ENCODE measurements at places on chromosomes 1 and 21. TPM values are rescaled to one million over a fixed set of nuclear protein-coding genes. Genes with fewer than 3 reads are reported as not detected.

GRCh38 chr1:110051262-110051648 is 16.8 kb downstream of the STRIP1 start:
- H3K27me3 ChIP-seq = no peaks in the 10 kb centered on the region
- no peak overlapping the region for H3K4me3 ChIP-seq
- no peaks in the 10 kb centered on the region for H3K36me3 ChIP-seq
- no peak overlapping the region for H3K27ac ChIP-seq
- DNase-seq = no peak
- H3K4me1 ChIP-seq = peaks cover 8% of the 10 kb centered on the region

- no peak overlapping the region for H3K4me3 ChIP-seq
- peaks cover 16% of the 10 kb centered on the region for H3K27me3 ChIP-seq
- no peak overlapping the region for H3K27ac ChIP-seq
- H3K36me3 ChIP-seq = no peaks in the 10 kb centered on the region
- H3K4me1 ChIP-seq = peaks cover 22% of the 10 kb centered on the region
These were observed 90.5 kb downstream of the NMNAT2 start for GRCh38 chr1:183327434-183328290.

GRCh38 chr1:29761159-29761928 is 525.0 kb downstream of the PTPRU start:
- no peak overlapping the region for H3K4me3 ChIP-seq
- no peak for DNase-seq
- no peak overlapping the region for H3K27ac ChIP-seq

- DNase-seq = no peak
- H3K27ac ChIP-seq = no peak overlapping the region
- no peaks in the 10 kb centered on the region for H3K27me3 ChIP-seq
- no peak overlapping the region for H3K4me3 ChIP-seq
These were observed 988.8 kb upstream of the B3GALT2 start for GRCh38 chr1:194175251-194175650.

- peaks cover 1% of the 10 kb centered on the region for H3K27me3 ChIP-seq
- no peaks in the 10 kb centered on the region for H3K4me1 ChIP-seq
These were observed 32.3 kb upstream of the ABCG1 start for GRCh38 chr21:42186591-42186990.

DNA sequence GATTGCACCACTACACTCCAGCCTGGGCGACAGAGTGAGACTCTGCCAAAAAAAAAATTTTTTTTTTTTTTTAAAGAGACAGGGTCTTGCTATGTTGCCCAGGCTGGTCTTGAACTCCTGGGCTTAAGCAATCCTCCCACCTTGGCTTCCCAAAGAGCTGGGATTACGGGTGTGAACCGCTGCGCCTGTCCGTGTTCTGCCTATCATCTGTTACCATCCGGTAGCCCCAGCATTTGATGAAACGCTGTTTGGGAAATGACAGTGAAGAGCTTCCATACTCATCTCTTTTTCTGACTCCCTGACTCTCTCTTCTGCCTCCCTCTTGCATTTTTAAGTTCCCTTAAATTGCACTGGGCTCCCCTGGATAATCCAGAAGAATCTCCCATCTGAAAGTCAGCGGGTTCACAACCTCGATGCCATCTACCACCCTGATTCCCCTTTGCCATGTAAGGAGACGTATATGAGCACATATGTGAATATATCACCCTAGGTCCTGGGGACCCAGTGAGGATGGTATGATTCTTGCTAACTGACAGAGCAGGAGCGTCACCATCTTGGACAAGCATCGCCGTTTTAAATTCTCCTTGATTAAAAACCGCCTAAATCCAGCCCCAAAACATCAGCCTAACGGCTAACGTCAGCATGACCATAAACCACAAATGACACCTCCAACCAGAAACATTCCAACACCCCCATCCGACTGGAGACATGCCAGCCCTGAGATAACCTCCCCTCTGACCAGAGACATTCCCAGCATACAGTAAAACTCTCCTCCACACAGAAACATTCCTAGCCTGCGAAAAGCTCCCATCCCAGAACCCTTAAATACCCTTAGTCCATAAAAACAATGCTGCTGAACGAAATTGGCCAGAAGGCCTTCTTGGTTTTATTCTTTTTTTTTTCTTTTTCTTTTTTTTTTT is 12.4 kb downstream of the TNFRSF8 start:
- H3K27me3 ChIP-seq = peaks cover 5% of the 10 kb centered on the region
- peaks cover 12% of the 10 kb centered on the region for H3K36me3 ChIP-seq
- no peaks in the 10 kb centered on the region for H3K4me1 ChIP-seq
- no peak overlapping the region for H3K27ac ChIP-seq
- DNase-seq = no peak

GRCh38 chr1:151619489-151620093 is 7.7 kb downstream of the SNX27 start:
- no peak for DNase-seq
- no peak overlapping the region for H3K27ac ChIP-seq
- H3K36me3 ChIP-seq = no peaks in the 10 kb centered on the region
- H3K4me1 ChIP-seq = peaks cover 12% of the 10 kb centered on the region
- H3K4me3 ChIP-seq = no peak overlapping the region
- no peaks in the 10 kb centered on the region for H3K27me3 ChIP-seq

GRCh38 chr1:224433701-224434672 is 610 bp downstream of the WDR26 start:
- peaks cover 8% of the 10 kb centered on the region for H3K27me3 ChIP-seq
- peak overlapping the region; percentile 98 for H3K27ac ChIP-seq
- no peaks in the 10 kb centered on the region for H3K36me3 ChIP-seq

- peaks cover 2% of the 10 kb centered on the region for H3K27me3 ChIP-seq
- H3K27ac ChIP-seq = no peak overlapping the region
- H3K36me3 ChIP-seq = no peaks in the 10 kb centered on the region
- no peak for DNase-seq
These were observed 21.2 kb downstream of the CRNN start for GRCh38 chr1:152392909-152393308.

DNA sequence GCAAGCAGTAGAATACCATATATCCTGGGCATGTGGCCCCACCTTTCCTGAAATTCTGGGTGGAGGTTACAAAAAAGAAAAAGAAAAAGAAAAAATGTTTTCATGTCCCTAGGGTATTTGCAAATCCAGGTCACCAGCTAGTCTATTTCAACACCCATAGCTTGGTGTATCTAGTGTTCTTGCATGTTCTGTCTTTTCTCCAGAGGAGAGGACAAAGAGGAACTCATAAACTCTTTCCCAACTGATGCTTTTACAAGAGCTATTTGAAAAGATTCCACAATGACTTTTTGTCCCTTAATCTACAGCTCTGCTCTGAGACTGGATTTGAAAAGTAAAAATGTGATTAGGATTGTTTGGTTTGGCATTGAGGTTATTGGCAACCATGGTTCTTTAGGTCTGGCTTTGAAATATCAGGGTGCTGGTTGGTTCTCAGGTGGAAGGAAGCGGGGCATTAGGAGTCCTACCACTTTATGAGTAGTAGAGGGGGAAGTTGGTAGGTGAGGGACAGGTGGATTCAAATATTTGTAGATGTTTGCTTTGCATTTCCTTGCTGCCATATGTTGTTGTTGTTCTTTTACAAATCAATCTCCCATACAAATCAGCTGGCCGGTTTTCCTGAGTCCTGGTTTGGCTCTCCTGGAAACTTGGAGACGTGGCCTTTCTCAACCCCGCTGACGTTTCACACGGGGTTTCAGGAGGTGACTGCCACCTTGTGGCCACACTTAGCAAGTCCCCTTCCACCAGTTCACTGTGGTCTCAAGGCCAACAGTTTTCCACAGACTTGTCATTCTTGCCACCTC is 126.7 kb upstream of the KIAA0040 start:
- no peak overlapping the region for H3K27ac ChIP-seq
- H3K4me3 ChIP-seq = no peak overlapping the region
- H3K27me3 ChIP-seq = no peaks in the 10 kb centered on the region
- H3K36me3 ChIP-seq = no peaks in the 10 kb centered on the region
- peak; percentile 81 for DNase-seq
- H3K4me1 ChIP-seq = no peaks in the 10 kb centered on the region

DNA sequence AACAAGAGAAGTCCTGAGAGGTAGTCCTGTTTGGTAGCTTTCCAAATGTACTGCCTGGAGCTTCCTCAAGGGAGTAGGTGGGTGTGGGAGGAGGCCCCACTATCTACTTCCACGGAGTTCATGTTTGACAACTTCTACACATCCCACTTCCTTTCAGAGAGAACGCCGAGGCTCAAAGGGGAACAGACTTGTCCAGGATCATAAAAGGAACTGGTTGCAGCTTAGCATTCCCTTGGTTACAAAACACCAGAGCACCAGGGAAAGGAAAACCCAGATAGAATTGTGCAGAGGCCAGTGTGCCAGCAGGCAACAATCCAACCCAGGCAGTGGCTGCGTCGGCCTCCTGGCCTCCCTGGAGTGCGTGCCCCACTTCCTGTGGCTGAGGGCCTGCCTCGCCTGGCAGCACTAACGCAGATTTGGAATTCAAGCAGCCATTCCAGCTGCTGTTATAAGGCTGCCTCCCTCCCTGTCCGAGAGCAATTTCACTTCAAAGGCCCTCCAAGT is 4.2 kb upstream of the RAP1GAP start:
- no peak overlapping the region for H3K4me3 ChIP-seq
- no peak overlapping the region for H3K27ac ChIP-seq
- H3K4me1 ChIP-seq = peaks cover 3% of the 10 kb centered on the region
- H3K27me3 ChIP-seq = peaks cover 2% of the 10 kb centered on the region

GRCh38 chr1:220250681-220251080 is 21.6 kb downstream of the RAB3GAP2 start:
- no peak overlapping the region for H3K4me3 ChIP-seq
- no peak overlapping the region for H3K27ac ChIP-seq
- peaks cover 4% of the 10 kb centered on the region for H3K27me3 ChIP-seq
- H3K4me1 ChIP-seq = no peaks in the 10 kb centered on the region
- DNase-seq = no peak
- peaks cover 67% of the 10 kb centered on the region for H3K36me3 ChIP-seq

DNA sequence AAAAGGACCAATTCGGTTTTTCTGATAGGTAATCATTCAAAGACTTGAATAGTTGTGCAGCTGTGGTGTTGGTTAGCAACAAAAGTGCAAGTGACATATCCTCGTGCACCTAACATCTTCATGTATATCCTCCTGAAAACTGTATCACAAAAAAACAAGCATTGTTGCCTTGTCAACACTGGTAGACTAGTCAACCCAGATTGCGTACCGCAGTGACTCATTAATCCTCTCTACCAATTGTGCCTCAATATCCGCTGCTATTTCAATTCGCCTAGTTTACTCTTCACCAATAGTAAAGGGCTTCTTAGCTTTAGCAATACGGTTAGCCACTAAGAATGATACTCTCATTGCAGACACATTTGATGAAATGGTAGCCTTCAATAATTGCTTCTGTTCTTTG is 3.5 kb downstream of the HHAT start:
- H3K36me3 ChIP-seq = no peaks in the 10 kb centered on the region
- no peaks in the 10 kb centered on the region for H3K27me3 ChIP-seq
- DNase-seq = no peak
- no peak overlapping the region for H3K4me3 ChIP-seq
- no peak overlapping the region for H3K27ac ChIP-seq

DNA sequence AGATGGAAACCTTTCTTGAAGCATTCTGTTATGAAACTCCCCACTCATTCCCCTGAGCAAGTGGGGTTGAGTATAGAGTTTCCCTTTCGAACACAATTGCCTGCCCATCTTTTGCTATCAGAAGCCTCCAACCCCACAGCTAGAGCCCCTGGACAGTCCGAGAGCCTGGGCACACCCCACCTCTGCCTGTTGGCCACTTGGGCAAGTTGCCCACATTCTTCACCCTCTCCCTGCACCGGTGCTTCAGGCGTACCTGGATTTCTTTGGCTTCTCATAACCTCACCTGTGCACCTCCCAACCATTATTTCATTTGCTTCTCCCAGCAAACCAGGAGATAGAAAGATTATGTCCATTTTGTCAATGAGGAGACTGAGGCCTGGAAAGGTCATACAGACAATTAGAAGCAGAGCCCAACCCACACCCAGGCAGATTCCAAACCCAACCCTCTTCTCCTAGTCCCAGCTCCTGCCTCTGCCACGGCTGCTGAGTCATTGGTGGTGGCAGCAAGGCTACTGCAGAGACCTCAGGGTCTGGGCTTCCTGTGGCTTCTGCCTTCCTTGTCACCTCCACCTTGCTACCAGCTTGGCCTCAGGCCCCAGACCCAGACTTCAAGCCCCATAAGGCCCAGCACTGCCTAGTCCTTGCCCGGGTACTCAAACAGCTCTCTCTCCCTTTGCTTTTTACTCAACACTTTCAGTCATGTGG is 118.7 kb upstream of the ZBTB40 start:
- H3K36me3 ChIP-seq = peaks cover 9% of the 10 kb centered on the region
- no peak overlapping the region for H3K27ac ChIP-seq

DNA sequence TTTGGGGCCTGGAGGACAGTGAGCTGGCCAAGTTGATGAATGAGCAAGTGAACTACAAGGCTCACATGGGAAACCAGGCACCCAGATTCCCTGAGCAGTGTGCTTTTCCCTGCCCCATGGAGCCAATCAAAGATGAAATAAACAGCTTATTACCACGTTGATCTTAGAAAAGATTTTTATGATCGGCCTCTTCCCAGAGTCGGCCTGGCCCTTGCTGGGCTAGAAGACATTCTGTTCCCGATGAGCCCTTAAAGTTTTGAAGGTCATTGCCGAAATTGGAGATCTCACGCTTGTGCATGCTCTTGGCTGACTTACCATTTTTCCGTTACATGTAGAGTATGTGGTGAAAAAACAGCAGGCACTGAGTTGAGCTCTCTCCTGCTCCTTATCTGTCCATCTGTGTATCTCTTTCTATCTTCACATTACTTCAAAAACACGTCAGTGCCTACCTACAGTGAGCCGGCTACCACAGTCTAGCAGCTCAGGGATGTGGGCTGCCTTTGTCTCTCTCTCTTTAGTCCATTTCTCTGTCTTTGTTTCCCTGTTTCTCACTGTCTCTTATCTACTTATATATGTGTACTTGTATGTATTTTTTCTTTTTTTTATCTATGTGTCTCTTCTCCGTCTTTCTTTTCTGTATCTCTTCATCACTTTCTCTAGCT is 248.8 kb upstream of the USP24 start:
- no peaks in the 10 kb centered on the region for H3K36me3 ChIP-seq
- H3K4me3 ChIP-seq = no peak overlapping the region
- H3K4me1 ChIP-seq = no peaks in the 10 kb centered on the region

The BACE2 gene
- not detected for total RNA-seq

The BNIPL gene
- 1.4 TPM for total RNA-seq

The OR14I1 gene
- not detected for total RNA-seq

The SPRR3 gene
- total RNA-seq = not detected

The COL6A2 gene
- total RNA-seq = 55.2 TPM

The CD5L gene
- not detected for total RNA-seq

The ST6GALNAC5 gene
- 141 TPM for total RNA-seq

The KCNJ6 gene
- 80.5 TPM for total RNA-seq

The CHI3L1 gene
- total RNA-seq = not detected

The MFAP2 gene
- total RNA-seq = 2.1 TPM

The MCOLN3 gene
- total RNA-seq = not detected
